ENCODE measurements at places on chromosomes 3 and 15.
A peak's percentile ranks its signal among the peaks of the same experiment; 100 is the strongest.

DNA sequence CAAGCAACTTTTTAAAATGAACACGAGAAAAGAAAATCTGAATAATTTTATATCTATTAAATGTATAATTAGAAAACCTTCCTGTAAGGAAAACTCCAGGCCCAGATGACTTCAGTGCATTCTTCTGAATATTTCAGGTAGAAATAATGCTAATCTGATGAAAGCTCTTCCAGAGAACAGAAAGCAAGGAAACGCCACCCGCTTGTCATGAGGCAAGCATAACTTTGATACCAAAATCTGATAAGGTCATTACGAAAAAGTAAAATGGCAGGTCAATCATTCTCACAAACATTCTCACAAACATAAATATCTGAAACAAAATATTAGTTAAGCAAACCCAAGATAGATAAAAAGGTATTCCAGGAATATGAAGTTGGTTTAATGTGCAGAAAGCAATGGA lies 60.6 kb upstream of the PCSK6 start:
- no peak for DNase-seq

DNA sequence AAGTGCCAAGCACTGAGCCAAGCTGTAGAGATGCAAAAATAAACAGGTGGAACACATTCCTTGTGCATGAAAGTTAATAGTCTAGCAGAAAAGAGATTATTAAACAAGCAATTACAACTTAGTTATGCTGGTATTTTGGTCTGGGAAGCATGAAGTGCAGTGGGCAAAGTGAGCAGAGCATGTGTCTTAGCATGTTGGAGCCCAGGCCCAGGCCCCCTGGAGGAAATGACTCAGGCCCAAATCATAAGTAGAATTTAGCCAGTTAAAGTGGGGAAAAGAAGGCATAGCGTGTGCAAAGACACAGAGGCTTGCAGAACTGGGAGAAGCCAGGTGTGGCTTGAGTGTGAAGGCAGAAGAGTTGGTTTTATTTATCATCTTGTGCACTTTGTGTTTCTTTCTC lies 163.8 kb upstream of the ATP11B start:
- no peak for DNase-seq

DNA sequence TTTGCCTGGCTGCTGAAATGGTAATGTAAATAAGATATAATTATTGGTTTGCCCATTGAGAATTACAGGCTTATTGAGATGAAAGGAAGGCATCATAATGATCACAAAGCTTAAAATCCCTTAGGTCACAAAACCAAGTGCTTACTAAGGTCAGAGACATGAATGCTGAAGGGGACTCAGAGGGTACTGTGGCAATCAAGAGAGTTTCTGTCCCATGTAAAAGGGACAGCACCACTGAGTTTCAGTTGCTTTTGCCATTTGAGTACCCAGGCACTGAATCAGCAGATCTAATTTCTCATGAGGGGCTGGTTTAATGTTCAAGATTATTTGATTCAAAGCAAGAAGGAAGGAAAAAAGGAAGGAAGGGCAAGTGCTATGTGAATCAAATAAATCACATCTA lies 127.0 kb downstream of the PLOD2 start:
- DNase-seq, result no peak

DNA sequence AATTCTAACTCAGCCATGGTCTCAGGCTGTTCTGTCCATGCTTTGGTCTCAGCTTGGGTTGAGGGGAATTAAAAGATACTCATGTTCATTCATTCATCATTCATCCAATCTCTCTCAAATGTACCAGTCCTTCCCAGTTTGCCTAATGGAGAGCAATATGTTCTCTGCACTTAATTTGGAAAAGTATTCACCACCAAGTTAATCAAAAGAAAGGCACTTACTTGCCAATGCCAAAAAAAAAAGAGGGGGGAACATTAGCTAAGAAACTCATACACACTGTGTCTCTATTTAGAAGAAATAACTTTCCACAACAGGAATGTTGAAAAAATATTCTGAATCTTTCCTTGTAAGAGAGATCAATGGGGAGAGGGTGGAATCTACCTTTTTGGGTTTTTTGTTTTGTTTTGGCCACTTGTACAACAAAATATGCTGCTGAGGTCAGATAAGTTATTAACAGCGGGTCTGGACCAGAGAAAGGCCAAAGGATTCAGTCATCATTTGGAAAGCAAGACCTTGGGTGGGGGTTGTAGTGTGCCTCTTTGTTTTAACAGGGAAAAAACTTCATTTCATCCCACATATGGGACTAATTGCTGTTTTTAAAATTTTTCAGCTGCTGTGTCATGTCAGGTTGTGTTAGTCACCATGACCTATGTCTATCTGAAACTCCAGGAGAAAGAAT lies 152.3 kb downstream of the FBN1 start:
- DNase-seq, result no peak

- DNase-seq, result no peak
Measured at GRCh38 chr3:89699229-89699628, 591.8 kb downstream of the EPHA3 start.

DNA sequence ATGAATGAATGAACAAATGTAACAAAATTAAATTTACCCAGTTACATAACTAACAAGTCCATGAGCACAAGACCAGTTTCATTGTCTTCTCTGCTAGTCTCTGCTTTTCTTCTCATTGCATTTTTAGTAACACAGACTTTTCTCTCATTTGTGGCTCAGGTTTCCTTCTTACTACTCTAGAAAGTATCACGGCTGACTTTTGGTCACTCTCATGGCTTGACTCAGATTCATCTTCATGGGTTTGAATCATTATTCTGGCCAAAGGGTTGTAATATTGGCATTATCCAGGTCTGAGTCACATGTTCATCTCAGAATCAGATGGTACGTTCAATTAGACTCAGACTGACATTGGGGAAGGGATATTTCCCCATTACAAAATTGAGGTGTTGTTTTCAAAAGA lies 121.5 kb upstream of the SATB1 start:
- no peak for DNase-seq

DNA sequence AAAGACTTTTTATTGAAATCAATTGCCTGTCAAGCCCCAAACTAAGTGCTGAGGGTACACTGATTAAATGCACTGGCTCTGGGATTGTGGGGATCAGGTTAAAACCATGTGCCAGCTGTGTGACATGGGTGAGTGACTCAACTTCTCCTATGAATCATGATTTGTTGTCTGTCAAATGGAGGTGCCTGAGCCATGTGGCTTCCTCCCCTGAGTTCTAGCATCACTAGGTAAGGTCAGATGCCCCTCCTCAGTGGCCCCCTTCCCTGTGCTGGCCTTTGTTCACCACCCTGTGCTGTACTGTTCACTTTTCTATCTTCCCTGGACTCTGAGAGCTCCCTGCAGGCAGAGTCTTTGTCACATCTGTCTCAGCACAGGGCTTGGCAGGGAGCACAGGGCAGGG lies 43.6 kb upstream of the ATP2B2 start:
- DNase-seq, result no peak

- DNase-seq, result no peak
Measured at GRCh38 chr15:57442335-57442734, 66.0 kb downstream of the CGNL1 start.

DNA sequence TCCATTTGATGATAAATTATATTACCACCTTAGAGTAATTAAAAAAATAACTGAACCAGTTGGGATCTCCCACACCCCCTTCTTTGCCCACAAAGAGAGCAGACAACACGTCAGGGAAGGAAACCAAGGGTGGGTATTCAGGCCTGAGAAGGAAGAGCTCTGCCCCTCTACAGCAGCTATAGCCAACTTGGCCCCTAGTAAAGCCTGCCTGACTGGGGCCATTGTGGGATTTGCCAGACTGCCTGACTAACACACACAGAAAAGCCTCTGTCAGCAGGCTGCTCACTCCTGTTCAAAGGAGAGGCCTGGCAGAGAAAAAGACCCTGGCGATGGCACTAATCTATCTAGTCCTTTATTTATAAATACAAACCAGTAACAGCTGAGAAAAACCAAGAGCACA lies 41.4 kb downstream of the ATP8B4 start:
- no peak for DNase-seq

DNA sequence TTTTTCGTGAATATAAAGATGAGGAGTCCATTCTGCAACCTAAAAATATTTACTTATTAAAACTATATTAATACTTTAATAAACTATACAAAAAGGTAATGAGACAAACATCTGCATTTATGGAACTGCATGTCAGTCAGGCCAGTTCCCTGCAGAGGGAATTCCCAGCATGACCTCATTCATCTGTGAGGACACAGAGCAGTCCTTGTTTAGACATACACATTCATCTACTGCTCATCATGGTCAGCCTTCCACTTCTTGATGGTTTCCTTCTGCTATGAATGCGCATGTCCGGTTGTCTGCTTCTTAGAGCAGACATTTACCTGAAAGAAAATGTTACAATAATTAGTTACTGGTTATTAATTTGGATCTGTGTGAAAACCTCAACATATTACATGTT lies 3.3 kb upstream of the ACTR8 start:
- no peak for DNase-seq

DNA sequence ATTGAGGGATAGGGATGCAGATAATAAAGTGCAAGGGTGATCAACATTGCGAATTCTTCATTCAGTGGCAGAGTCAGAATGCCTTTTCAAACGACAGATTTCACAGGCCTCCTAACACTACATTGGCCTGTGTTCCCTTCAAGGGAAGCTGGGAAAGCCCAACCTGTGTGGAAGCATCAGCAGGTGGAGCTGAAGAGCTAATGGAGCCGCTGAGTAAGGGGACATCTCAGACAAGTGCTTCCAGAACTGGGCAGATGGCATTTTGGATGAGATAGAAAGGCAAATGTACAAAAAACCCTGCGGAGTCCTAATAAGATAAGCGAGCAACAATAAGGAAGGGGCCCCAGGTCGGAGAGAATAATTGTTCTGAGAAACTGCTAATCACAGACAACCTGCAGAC lies 8.5 kb upstream of the SLC24A5 start:
- peak; percentile 11 for DNase-seq

GRCh38 chr3:125382298-125382697 lies 7.2 kb upstream of the ZNF148 start:
- no peak for DNase-seq

- DNase-seq, result no peak
Measured at GRCh38 chr3:167066977-167067786, 312.9 kb downstream of the ZBBX start.

DNA sequence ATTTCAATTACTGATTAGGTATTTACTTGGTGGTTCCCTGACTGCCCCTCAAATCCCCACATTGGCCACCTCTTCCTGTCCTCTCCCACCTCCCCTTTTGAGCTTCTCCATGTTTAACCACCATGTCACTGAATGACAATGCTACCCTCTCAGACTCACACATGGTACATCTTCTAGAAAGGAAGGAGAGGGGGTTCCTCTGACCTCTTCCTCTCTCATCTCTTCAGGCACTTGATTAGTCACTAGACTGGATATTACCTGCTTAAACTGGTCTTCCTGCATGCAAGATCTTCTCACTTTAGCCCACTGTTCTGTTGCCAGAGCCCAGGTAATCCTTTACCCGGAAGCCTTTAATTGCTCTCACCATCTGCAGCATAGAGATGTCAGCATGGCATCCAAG lies 64.9 kb downstream of the DIPK2A start:
- DNase-seq, result no peak

GRCh38 chr3:133965013-133965570 lies 64.6 kb downstream of the SLCO2A1 start:
- no peak for DNase-seq

GRCh38 chr15:50415752-50416404 lies 8.3 kb upstream of the USP8 start:
- peak; percentile 9 for DNase-seq

DNA sequence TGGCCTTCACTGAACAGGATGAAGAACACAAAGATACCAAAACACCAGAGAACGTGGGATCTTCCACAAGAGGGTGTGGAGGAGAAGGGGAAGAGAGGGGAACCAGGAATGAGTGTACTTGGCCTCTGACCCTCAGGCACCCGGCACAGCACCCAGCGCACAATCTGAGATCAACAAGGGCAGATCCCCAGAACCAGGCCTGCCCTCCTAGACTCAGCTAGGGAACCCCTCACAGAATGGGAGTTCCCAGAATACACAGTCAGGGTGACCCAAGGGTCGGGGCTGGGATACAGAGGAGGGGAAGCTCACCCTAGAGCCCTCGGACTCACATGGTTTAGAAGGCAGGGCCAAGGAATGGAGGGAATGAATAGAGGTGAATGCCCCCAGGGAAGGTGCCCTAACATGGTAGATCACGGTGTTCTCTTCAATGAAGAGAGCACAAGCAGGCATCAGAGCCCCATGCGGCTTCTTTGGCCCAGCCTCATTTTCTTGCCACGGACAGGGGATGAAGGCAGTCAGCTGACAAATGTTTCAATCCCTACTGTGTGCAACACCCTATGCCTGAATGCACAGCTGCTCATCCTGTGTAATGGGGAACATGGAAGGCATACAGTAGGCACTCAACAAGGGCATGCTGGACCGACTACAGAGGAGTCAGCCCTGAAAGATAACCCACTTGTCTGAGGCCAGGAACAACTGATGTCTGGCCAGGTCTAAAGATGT lies 13.1 kb downstream of the BMF start:
- DNase-seq, result no peak

DNA sequence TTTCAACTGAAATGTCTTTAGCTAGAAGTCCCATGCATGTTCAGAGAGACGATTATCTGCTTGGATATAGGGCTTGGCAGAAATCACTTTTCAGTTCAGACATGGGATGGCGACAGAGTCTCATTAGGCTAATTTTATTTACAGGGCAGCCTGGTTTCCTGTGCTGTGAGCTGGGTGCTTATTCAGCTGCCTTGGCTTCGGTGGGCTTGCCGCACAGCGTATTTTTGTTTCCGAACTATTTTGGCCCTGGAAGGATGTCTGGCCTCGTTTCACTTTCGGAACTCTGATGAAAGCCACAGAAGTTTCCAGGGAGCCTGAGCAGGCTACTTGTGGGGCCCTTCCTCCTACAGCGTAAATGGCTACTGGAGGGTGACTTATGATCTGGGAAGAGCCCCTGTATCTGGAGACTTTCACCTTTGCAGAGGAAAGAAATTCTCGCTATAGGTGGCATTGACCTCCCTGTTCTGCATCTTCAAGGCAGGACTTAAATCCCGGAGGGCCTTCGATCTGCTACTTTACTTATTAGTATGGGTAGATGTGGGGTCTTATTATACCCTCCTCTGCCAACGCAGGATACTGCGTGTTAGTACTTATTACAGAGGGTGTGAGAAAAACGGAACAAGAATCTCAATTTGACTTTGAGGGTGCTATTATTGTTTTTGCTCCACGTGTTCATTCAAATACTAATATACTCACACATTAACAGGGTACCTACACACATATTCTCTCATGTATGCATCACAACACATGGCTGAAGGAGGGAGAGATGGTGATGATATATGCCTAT lies 364.0 kb upstream of the RBMS3 start:
- DNase-seq, result peak; percentile 2

DNA sequence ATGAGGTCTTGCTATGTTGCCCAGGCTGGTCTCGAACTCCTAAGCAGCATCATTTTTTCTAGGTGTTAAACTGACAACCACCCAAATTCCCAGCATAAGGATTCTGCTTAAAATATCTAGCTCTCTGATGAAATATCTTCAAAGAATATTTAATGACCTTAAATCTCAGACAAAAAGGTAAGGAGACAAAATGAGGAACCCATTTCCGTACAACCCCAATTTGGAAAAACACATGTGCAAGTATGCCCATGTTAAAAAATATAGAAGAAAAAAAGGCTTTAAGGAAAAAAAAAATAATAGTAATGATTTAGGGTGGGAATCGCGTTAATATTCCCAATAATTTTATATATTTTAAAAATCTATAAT lies 1.4 kb upstream of the SACM1L start:
- peak; percentile 12 for DNase-seq

Measured in OCI-LY7 (cell line).